NCI-H187 (cell line): ENCODE measurements at places on chromosomes 5 and 9.

DNA sequence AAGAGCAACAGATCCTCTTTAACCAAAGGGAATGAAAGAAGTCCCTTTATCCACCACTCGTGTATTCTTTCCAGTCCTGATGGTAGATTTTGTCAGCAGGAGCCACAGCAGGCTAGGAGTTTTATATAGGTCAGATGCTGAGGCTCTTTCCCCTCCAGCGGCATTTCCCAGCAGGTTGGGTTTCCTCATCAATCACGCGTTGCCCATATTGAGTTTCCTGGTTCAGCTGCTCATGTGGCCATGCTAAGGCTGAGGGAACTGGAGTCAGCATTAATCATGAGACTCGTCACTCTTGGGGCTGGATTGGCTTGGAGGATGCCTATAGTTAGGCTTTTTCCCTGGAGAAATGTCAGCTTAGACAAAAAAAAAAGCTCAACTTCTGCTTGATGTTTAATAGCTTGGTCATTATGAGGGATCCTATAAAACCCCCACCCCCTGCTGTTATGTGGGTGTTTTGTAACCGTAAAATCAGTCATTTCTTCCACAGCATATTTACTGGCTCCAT, 193.4 kb upstream of the GAS1 start:
- no peak for DNase-seq

- no peak for DNase-seq
Observed at GRCh38 chr5:15510831-15511230, 10.9 kb downstream of the FBXL7 start.

DNA sequence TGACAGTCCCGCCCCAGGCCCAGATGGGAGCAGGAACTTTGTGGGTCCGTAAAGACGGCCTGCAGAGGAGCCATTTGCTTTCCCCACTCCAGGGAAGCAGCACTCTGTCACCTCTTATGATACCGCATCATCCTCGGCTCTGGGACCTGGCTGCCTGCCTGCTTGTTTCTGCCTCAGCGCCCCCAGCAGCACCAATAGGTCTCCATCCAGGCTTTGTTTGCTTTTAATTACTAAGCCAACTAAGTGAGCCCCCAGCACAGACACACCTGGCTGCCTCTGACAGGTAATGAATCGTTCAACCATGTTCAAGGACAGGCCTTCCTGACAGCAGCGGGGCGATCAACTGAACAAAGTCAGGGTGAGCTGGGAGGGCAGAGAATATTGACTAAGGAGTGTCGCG, 141.4 kb downstream of the C5orf15 start:
- DNase-seq: peak; percentile 76

- no peak for DNase-seq
Observed at GRCh38 chr9:80467632-80468031, 895.9 kb downstream of the TLE4 start.

GRCh38 chr5:155850370-155850769, 476.6 kb upstream of the SGCD start:
- DNase-seq: no peak

GRCh38 chr5:158039911-158040347, 181.0 kb upstream of the CLINT1 start:
- DNase-seq: no peak

DNA sequence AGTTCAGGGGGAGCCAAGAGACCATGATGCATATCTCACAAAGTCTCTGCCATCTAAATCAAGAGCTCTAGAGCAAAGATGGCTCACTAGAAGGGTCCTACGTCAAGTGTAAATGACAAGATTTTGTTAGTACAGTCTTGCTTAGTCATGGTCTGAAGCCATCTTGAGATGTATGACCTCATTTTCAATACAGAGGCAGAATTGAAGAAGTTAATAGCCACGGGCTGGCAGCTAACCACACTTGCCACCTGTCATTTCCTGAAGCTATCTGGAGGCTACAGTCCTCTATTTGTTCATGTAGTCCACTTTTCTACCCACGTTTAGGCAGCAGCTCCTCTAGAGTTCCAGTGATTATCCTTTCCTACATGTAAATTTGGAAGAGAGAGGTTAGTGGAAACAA, 231.7 kb upstream of the CDH12 start:
- peak; percentile 64 for DNase-seq

DNA sequence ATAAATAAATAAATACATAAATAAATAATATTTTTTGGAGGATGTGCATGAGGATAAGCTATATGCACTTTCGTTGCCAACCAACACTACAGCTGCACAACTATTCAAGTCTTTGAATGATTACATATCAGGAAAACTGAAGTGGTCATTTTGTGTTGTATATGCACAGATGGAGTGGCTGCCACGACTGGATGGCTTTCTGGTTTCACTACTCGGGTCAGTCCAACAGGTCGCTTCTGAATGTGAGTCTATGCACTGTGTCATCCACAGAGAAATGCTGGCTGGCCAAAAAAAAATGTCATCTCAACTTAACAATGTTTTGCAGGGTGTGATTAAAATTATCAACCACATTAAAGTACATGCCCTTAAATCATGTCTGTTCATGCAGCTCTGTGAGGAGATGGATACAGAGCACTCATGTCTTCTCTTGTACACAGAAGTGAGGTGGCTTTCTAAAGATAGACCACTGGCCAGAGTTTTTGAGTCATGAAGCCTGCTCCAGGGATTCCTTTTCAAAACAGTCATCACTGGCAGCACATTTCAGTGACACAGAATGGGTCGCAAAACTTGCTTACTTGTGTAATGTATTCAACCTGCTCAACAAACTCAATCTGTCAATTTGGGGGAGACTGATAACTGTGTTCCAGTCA, 589.8 kb upstream of the CYLC2 start:
- no peak for DNase-seq

GRCh38 chr5:74375271-74375670, 265.3 kb downstream of the ENC1 start:
- DNase-seq: no peak

GRCh38 chr5:173970878-173971650, 17.9 kb upstream of the C5orf47 start:
- no peak for DNase-seq

DNA sequence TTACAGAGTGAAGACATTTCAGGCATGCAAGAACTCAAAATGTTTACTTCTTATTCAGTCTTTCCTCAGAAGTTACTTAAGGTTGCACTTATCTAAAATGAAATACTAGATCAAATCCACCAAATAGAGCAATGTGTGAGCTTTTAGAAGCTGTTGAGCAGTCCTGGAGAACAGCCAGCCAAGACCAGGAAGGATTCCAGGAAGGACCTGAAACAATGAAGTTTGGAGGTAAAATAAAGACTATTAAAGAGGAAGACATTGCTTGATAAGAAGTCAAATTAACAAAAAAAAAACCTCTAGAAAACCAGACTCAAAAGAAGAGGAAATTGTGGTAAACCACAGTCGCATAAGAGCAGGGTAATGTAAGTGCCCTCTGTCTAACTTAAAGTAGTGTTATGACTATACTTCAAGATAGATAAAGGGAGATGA, 156.2 kb upstream of the S1PR3 start:
- no peak for DNase-seq

DNA sequence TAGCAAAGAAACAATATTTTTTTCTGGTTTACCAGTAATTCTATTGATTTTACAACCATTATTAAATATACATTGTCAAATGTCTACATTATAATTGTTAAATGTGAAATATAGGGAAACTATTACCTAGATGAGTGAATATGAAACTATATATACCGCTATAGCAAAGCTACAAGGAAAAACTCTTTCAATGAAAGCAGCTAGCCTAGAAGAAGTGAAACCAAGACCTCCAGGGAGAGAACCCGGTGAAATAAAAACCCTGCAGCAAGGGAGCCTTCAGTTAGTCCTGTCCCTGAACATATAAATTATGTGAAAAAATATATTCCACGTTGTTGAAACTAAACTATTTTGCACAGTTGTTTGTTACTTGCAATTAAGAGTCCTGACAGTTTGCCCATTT, 913.1 kb downstream of the EFNA5 start:
- DNase-seq: no peak

GRCh38 chr5:143629871-143630659, 181.9 kb upstream of the HMHB1 start:
- no peak for DNase-seq

DNA sequence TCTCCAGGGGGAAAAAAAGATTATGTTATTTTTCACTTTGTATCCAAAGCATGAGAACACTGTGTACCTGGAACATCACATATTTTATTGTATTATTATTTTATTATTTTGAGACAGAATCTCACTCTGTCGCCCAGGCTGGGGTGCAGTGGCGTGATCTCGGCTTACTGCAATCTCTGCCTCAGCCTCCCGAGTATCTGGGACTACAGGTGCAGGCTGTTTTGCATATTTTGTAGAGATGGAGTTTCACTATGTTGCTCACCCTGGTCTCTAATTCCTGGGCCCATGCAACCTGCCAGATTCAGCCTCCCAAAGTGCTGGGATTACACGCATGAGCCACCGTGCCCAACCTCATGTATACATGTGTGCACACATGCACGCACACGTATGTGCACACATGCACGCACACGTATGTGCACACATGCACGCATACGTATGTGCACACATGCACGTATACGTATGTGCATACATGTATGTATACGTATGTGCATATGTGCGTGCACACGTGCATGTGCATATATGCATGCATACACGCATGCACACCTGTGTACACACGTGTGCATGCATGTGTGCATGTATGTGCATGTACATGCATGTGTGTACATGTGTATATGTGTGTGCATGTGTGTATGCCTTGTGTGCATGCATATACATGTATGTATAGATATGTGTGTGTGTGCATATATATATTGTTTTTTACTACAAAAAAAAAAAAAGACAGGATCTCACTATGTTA, 9.5 kb upstream of the UGCG start:
- no peak for DNase-seq

GRCh38 chr5:68886814-68887213, 207.0 kb upstream of the SLC30A5 start:
- no peak for DNase-seq
